ENCODE measurements at places on chromosomes 6 and 20.

GRCh38 chr6:39088331-39088730, 26.7 kb downstream of the SAYSD1 start:
- no peak for DNase-seq

GRCh38 chr6:111750753-111751673, 122.2 kb downstream of the FYN start:
- no peak for DNase-seq

DNA sequence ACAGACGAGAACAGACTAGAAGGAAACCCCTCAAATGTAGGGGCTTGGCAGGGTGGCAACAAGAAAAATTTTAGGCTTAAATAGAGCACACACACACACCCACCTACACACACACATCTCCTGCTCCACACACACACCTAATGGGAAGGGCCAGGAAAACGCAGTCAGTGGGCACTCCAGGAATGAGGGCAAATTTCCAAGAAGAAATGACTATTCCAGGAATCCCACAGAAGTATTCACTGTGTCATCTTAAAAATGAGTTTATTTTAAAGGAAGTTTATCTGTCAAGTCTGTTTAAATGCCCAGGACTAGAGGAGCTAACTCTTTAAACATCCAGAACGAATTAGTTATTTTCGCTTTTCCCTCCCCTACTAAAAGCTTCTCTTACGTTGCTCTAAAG, 13.0 kb downstream of the ALDH8A1 start:
- no peak for DNase-seq

DNA sequence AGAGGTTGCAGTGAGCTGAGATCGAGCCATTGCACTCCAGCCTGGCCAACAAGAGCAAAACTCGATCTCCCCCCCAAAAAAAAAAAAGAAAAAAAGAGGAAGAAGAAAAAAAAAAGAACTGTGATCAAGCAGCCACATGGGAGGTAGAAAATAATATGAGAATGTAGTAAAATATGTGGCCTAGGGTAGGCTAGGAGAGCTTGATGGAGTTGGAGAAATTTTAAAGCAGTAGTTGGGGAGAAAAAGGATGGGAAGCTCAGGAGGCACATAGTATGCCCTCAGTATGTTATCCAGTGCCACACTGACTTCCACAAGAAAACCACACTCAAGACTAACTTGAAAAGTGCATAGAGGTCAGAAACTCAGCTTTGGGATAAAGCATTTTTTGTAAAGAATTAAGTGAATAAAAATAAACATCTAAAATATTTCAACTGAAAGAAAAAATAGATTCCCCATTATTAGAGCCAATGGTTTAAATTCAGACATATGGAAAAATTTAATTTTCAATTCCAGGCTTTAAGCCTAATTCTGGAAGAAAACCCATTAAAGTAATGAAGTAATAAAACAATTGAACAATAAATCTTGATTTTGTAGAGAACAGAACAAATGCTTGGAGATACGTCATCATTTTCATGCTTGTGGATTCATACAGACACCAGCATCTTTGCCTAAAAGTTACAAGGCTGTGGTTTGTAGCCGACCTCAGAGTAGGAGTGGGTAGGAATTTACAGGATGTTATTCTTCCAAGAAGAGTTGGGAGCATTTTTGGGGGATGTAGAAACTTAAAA, 34.7 kb downstream of the PLEKHG1 start:
- DNase-seq, result no peak

GRCh38 chr20:7496394-7496991, 443.8 kb downstream of the HAO1 start:
- no peak for DNase-seq

- no peak for DNase-seq
Observed at GRCh38 chr20:64005394-64005793, 24.5 kb downstream of the PRPF6 start.

DNA sequence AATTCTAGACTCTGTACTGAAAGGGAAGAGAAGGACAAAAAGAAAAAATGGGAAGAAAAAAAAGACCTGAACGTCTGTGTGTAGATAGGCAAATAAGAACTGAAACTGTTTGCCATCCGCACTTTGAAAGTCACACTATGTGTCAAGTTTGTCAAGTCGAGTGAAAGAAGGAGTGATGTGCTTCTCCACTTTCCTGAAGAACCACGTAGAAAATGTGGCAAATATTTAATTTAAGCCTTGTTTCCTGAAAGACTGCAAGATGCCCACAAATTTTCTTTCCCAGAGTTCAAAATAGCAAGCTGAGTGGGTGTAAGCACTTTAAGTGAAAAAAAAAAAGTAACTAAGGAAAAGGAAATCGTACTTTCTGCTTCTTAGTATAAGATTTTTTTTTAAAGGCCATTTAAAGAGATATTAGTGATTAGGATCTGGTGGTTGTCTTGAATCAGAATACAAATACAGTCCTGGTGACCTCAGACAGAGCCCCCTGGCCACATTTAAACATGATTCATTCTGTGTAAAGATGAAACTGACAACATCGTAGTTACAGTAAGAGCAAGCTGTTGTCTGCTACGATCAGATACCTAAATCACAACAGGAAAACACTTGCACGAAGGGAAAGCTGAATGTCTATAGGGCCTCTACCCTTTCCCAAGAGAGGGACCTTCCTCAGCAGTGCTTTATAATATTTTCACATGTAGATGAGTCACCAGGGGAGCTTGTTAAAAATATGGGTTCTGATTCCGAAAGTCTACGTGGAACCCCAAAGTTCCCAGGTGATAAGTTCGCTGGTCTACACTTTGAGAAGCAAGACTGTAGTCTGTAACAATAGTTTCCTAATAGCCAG, 102.3 kb downstream of the HIVEP2 start:
- no peak for DNase-seq

GRCh38 chr6:108510461-108511319, 50.0 kb upstream of the FOXO3 start:
- no peak for DNase-seq

DNA sequence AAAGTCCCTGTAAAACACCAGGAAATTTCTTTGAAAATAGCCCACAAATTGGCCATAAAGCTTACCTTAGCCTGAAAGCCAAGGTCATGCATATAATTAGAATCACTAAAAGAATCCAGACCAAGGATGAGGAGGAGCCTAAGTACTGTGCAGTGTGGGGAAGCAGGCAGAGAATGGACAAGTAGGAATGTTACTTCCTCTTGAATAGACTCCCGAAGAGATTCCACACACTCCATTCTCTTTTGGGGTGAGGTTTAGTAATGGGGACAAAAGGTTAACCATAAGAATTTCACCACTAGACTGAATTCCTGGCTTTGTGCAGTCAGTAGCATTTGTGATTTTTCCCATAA, 27.5 kb upstream of the MARCKS start:
- no peak for DNase-seq

GRCh38 chr6:26445934-26446667, 5.8 kb downstream of the BTN3A3 start:
- DNase-seq, result no peak

- no peak for DNase-seq
Observed at GRCh38 chr6:21519642-21520041, 73.9 kb upstream of the SOX4 start.

GRCh38 chr6:15344831-15345230, 99.0 kb downstream of the JARID2 start:
- DNase-seq, result no peak

DNA sequence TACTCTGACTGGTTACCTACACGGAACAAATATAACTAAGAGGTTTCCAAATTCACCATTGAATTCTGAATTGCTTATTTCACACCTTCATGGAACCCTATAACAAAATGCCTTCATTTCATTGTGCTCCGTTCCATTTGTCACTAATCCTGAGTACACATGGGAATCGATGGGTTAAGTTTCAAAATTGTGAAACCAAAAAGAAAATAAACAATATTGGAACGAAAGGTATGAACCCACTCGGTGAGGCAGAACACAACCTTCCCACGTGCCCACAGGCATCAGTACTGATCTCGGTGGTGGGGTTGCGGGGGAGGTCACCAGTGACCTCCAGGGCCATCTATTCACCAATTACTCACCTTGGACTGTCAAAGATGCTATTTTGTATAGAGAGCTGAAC, 34.0 kb downstream of the PLAGL1 start:
- DNase-seq, result no peak

DNA sequence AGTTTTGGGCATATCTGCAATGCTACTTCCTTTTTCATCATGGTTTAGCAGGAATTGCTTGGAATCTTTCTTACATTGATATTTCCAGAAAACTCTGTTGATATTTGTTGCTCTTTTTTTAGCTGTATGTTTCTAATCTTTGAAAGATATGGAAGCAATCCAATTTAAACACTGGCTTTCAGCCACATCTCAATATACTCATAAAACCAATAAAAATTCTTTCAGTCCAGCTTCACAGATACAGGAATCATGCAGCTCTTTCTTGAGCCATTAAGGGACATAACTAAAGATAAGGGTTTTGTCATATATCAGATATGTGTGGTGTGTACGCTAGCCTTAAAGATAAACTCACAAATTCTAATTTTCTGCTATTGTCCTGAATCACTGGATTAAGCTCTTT, 47.4 kb downstream of the PKIB start:
- DNase-seq, result no peak

DNA sequence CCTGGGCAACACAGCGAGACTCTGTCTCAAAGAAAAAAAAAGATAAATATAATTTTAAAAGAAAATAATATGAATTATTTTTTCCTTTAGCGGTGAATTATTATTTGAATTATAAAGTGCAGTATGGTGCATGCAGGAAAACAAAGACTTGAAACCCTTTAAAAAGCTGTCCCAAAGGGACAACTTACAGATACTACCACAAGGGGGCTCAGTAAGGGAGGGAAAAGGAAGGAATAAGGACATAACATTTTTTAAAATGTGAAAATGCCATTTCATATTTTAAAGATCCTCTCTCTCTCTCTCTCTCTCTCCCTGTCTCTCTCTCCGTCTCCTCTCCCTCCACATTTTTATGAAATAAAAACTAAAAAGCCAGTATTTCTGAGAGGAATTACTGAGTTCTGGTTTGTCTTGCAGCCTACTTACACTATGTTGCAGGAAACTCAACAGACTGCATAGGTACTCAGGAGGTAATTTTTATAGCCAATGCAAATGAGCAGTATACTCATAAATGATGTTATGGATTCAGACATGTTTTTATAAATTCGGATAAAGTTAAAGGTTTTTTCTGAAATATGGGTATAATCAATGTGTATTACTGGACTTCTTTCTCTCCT, 455.0 kb upstream of the GJE1 start:
- DNase-seq, result peak; percentile 5

DNA sequence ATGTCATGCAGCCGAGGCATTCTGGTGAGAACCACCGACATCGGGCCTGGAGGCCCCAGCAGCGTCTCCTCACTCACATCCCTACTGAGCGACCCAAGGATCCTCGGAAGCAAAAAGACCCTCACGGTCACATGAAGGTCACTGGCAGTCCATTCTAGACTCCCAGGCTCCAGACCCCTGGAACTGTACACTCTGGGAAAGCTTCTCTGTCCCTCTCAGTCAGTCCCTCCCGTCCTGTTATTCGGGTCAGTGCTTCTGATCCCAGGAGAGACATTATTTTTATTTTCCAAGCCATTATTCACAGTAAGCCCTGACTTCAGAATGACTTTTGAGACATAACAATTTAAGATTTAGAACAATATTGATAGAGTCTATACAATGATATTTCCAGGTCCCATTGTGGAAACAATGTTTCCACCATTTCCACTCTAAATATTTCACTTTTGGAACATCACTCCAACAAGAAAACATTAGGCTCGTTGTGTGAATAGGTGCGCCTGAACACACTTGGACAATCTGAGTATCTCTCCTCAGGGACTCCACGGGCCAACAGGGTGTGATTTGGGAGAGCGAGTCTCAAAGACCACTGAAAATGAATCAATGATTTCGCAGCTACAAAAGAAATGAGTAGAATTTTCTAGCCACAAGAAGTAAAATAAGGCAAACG, 199.7 kb downstream of the SOD2 start:
- DNase-seq, result no peak

DNA sequence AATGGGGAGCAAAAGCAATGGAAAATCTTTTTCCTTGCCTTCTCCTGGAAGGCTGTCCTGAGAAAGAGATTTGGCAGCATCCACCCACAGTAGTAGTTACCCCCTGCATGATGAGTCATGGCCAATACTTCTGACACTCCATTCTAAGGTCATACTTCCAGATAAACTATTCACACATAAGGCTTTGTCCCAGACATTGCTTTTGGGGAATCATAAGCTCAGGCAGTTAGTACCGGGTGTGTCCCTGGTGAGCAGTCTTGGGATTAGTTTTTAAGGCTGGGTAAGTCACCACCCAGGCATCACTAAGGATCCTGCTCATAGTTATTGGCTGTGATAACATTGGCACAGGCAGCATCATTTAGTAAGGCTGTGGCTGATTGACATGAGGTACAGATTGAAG, 160.6 kb upstream of the GGTLC1 start:
- no peak for DNase-seq

- DNase-seq, result no peak
Observed at GRCh38 chr6:159976686-159977254, 7.9 kb downstream of the IGF2R start.

GRCh38 chr6:111987295-111987694, 66.6 kb upstream of the CCN6 start:
- DNase-seq, result no peak

GRCh38 chr20:59386809-59387208, 86.4 kb downstream of the EDN3 start:
- DNase-seq, result no peak

DNA sequence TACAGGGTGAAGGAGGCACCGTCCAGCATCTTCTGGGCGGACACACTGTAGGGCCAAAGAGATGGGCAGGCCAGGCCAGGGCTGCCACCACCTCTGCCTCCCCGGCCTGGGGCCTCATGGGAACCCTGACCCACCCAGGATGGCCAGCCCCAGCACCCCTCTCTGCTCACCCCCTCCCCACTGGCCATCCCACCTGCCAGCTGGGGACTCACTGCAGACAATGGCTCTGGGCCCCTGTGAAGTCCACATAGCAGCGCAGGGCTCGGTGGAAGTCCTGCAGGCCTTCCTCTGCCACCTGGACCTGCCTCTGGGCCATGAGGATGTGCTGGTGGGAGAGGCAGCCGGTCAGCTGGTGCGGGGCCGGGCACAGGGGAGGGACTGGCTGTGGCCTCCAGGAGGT, 3.6 kb upstream of the C20orf144 start:
- DNase-seq, result no peak

DNA sequence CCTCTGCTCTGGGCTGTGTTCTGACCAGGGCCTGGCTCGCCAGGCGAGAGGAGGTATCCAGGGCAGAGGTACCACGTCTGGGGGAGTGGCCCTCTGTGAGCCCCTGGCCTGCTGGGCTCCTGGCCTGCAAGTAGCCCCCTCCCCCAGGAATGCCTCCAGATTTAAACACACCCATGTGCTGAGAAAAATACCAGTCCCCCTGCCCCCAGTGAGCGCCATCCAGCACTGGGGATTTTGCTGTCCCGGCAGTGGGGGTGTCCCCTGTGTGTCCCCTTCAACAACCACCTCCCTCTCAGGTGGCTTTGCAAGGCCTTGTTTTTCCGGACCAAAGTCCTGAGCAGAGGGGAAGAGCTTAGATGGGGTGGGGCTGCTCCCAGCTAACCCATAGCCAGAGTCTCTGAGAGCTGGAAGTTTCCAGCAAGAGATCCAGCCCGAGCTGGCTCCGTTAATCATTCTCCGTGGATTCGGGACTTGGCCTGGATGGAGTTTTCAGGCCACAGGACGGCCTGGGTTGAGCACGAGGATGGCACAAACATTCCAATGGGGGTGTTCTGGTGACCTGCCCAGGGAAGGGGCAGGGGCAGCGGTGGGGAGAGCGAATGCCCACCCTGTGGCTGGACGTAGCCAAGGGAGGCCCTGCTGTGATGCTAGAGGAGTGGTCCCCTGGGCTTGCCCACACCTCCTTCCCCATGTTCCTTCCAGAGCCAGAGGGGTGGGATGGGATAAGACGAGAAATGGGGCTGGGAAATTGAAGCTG, 29.0 kb downstream of the PCK1 start:
- no peak for DNase-seq

All from retina (tissue), 1 donor.